ENCODE measurements at places on chromosomes 3 and 15.

DNA sequence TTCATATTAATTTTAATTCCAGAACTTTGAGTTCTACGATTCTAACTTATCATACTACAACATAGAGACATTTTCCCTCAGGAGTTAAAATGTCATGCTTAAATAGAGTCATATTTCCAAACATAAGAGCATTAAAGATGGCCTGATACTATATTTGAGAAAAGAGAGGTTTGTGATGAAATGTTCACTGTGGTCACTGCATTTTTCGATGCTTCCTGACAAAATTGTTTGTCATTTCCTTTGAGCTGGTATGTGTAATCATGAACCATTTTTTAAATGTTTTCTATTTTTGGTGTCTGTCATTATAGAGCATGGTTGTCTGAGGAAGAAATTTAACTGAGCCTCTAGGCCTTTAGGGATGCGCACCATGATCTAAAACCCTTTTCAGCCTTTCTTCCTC lies 721.4 kb upstream of the NR2F2 start:
- no peak for DNase-seq

DNA sequence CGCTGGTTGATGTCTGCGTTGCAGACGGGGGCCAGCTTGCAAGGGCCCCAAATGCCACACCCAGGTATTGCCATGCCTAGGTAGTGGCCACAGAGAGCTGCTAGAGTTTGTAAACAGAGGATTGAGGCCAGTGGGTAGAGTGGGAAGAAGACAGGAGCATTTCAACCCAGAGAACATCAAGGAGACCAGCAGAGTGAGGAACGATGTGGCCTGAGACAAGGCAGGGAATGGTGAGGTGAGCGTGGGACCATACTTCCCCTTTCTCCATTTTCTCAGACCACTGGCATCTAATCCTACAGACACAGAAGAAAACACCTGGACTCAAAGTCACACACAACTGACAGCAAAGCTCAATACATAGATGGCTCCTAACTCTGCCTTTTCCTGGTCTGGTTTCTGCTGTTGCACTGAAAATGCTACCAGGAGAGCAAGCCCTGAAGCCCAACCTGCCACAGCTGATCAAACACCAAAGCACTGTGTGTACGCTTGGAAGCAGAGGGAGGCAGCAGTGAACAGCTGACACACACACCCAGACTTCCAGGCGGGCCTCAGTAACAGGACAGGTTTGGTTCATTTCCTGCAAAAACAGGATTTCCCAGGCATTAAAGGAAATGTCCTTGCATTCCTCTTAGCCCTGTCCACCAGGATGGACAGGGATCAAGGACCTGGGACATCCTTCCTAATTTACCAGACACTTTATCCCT lies 1.6 kb downstream of the FAM174B start:
- DNase-seq = peak; percentile 60

- no peak for DNase-seq
Measured at GRCh38 chr15:91040856-91041255, 18.5 kb upstream of the VPS33B start.

DNA sequence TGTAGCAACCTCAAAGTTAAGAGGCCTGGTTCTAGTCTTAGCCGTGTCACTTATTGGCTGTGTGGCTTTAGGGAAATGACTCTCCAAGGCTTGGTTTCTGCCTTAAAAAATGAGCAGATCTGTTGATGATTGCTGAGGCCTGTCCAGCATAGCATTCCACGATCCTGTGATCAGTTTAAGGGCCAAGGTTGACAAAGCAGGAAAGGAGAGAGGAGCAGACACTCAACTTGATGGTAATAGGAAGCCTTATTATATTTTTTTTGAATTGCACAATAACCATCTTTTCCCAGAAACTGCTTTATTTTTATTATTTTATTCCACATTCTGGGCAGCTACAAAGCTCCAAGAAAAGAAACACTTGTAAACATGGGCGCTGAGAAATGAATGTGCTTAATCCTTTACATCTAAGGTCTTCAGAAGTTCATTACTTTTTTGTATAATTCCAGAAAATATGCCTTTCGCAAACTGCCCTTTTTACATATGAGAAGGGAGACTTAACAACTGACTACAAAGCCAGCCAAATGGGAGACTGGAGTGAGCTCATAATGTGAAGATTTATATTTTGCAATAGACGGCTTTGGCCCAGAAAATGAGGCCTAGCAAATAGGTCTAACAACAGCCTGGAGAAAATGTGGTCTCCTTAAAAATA lies 241.0 kb downstream of the ATP8B4 start:
- DNase-seq = no peak

DNA sequence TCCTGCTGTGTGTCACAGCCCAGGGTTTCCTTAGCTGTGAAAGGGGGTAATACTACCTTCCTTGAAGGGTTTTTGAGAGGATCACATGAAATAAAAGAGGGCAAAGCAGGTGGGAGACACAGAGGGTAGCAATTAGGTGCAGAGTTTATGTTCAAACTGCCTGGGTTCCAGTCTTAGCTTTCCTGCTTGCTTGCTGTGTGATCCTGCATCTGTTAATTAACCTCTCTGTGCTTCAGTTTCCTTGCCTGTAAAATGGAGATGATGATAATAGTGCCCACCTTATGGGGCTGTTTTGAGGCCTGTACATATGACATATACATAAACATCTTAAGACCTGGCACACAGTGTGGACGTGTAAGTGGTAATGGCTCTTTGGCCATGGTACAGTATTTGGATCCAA lies 35.0 kb downstream of the SPSB4 start:
- no peak for DNase-seq

DNA sequence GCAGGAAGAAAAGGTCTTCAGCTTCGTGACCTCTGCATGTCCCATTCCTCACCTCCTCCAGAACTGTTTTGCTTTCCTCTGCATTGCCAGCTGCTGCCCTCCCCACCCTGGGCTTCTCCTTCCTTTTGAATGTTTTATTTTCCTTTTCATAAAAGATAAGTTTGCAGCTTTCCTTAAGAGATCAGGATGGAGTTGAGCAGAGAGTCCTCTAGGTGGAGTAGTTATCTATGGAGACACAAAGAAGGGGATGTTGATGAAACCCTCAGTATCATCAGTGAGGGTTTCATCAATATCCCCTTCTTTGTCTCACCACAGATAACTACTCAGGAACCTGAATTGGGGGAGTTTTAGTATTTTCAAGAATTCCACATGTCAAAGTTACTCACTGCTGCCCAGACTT lies 19.0 kb upstream of the SLC25A36 start:
- DNase-seq = peak; percentile 32
